IPS DF 6.9 (cell line): ENCODE measurements at places on chromosomes 1 and 21.

- no peak for DNase-seq
These were observed 33.5 kb downstream of the RXRG start for GRCh38 chr1:165411396-165411795.

DNA sequence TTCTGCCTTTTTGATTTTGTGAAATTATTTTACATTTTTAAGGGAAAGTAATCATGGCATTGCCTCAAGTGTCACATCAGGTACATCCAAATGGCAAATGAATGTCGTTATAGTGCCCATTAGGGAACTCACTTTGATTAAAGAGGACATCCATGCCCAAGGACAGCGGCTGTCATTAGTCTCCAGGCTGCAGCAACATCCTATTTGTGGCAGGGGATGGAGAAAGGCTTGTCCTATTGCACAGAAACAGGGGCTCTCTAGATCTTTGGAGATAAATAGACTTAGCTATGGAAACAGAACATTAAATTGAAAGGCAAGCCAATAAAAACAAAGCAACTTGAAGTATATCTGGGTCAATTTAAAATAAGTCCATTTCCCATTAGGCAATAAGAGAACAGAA, 439.3 kb downstream of the NEGR1 start:
- DNase-seq: no peak

DNA sequence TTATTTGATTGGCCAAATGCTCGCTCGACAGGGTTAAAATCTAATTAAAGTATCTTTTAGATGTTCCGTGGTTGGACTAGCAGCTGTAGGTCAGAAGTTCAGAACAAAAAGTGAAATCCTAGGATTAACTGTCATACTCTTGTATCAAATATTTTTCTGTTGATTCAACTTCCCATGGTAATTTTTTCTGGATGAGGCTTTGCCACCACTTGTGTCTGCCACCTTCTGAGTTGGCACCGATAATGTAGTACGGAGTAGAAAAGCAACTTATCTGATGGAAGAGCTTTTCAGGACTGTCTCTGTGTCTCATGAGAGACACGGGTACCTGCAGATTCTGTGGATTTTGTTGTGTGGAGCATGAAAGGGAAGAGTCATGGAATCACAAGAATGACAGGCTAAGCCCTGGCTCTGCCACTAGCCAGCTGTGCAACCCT, 44.6 kb upstream of the CNN3 start:
- no peak for DNase-seq

DNA sequence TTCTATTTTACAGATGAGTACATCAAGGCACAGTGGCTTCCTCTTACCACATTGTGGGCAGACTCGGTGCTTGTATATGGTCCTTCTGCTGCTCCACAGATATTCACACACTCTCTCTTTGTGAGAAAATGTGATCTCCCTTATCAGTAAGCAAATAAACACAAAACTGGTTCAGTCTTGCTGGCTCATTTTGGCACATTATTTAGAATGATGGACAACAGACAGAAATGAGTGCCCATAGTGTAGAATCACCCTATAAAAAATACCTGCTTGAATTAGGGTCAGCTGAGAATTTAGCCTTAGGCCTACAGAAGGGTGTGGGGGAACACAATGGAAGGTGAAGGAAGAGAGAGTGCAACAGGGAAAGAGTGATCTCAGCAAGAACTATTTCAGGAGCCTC, 423.1 kb downstream of the HLX start:
- no peak for DNase-seq

- no peak for DNase-seq
These were observed 4.6 kb downstream of the ALX3 start for GRCh38 chr1:110065841-110066240.

- DNase-seq: no peak
These were observed 333.6 kb downstream of the KCTD3 start for GRCh38 chr1:215900684-215901083.

- no peak for DNase-seq
These were observed 145.3 kb downstream of the TNFSF18 start for GRCh38 chr1:172905452-172905851.

DNA sequence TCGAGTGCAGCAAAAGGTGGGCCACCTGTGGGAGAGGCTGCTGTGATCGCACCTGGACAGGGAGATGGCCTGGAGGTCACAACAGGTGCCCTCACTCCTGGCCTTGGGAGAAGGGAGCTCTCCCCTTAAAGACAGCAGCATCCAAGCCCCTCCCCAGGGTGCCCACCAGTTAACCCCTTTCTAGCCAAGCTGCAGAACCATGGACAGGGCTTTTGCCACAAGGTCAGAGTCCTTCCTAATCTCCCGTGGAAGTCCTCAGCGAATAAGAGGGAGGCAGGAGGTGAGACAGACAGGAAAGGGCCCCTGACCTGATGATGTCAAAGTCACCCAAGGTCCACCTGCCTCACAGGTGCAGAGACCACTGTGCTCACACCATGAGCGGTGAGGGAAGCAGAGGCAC, 1.7 kb downstream of the CNTN2 start:
- DNase-seq: no peak

DNA sequence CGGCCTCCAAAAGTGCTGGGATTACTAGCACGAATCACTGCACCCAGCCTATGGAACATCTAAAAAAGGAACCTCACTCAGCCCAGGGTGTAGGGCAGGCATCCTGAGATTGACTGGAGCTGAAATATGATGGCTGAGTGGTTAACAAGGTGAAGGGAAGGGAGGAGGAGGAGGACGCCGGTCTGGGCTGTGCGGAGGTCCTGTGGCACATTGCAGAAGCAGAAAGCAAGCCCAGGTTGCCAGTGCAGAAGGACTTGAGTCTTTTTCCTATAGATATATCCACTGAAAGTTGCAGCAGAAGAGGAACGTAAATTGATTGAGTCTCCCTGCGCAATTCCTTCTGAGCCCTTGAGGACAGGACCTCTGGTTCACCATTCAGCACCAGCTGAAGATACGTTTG, 1.5 kb upstream of the KIF17 start:
- no peak for DNase-seq

DNA sequence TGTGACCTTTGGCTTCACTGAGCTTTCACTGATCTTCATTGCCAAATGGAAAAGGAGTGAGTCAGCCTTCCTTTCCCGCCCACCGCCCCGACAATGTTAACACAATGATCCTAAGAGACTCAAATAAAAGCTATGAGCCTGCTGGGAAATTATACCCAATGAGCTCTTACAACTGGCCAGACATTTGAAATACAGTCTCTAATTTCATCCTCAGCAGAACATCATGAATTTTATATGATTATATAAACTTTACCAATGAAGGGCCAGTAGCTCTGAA, 252.5 kb downstream of the SIPA1L2 start:
- no peak for DNase-seq

GRCh38 chr1:183892351-183892793, 87.5 kb downstream of the RGL1 start:
- no peak for DNase-seq

- DNase-seq: no peak
These were observed 30.0 kb downstream of the ZMYM4 start for GRCh38 chr1:35298464-35298863.

- DNase-seq: no peak
These were observed 53.6 kb downstream of the RHBG start for GRCh38 chr1:156422602-156423091.

DNA sequence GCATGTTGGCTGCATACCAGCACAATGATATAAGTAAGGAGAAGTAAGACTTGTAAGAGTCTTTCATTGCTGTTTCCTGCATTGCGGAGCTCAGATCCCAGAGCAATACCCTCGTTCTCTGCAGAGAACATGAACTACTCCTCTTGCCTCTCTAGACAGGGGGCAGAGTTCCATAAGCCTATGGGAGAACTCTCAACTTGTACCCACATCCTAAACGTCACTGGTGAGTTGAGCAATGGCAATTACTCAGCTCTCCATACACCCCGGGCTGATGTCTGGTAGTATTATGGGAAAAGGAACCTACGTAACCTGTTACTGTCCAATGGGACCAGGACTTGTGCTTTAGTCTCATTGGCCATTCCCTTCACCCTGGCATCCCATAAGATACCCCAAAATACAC, 27.3 kb upstream of the ZNF496 start:
- no peak for DNase-seq

GRCh38 chr1:226575436-226575720, 26.8 kb downstream of the STUM start:
- DNase-seq: no peak

DNA sequence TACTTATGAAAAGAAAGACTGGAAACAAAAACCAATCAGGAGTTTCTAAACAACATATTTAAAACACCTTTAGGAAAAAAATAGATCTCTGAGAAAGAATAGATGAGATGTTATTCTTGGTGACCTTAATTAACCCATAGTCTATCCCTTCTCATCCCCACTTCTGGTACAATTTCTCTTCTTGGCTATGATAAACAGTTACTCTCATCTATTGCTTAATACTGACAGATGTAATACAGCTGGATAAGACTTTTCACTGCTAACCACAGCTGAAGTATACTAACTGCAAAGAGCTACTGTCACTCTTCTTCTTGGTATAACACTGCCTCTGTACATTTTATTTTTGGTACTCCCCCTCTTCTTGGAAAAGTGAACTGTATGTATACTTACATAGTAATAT, 15.2 kb downstream of the EXTL2 start:
- no peak for DNase-seq

- no peak for DNase-seq
These were observed 379.8 kb downstream of the SIPA1L2 start for GRCh38 chr1:232249861-232250777.

DNA sequence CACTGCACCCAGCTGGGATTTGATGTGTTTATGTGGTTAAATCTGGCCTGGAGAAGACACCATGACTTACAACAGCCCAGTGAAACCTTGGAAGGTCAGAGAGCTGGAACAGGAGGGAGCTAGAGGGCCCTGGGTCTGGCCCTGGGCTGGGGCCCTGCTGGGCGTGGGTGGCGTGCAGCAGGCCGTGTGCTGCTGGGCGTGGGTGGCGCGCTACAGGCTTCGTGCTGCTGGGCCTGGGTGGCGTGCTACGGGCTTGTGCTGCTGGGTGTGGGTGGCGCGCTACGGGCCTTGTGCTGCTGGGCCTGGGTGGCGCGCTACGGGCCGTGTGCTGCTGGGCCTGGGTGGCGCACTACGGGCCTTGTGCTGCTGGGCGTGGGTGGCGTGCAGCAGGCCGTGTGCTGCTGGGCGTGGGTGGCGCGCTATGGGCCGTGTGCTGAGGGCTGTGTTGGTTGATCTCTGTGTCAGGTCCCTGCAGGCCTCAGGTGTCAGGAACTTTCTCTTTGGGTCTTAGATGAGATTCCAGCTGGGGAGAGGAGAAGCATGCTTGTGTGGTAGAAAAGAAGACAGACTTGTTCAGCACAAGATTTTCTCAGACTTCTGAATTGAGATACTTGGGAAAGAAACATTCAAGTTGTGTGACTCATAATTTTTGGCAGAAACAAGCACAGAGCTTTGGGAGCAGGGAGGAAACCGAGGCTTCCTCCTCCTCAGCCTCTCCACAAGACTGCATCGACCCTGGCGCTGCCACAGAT, 66.0 kb downstream of the COL18A1 start:
- DNase-seq: no peak

GRCh38 chr1:42767510-42768000, 506 bp downstream of the C1orf50 start:
- no peak for DNase-seq

DNA sequence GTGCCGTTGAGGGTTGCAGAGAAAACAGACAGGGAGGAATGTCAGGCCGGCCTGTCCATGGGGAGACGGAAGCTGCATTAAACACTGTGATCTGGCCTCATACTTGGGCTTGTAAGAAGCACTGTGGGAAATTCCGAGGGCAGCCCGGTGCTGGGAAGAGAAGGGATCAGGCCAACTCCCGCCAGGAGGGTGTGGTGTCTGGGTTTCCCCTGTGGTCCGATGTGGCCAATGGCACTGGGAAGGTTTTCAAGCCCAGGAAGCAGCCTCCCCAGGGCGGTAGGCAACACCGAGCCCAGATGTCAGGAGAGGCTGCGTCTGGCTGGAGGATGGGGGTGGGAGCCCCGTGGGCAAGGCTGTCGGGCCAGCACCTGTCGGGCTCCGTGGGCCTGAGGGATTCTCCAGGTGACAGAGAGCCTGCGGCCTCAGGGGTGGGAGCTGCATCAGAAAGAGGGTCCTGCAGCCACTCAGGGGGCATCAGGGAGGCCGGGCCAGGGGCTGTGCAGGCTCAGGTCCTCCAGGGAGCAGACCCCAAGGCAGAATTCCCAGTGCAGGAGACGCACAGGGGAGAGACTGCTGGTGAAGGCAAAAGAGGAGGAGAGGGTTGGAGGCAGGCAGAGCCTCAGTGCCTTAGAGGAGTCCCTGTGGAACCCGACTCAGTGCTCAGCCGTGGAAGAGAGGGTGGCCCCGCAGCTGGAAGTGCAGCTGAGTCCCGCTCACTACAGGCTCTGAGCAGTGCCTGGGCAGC, 8.4 kb downstream of the UBASH3A start:
- no peak for DNase-seq

- DNase-seq: no peak
These were observed 11.6 kb upstream of the GJA9 start for GRCh38 chr1:38892976-38893375.

DNA sequence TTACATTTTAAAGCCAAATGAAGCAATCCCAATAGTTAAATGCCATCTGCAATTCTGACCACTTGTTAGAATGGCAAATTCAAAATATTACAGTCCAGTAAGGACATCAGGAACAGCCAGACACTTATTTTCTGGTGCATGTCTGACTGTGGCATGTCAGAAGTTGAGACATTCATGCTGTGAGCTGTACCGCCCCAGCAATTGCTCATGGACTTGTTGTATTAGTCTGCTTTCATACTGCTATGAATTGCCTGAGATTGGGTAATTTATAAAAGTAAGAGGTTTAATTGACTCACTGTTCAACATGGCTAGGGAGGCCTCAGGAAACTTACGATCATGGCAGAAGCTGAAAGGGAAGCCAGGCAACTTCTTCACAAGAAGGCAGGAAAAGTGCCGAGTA, 19.1 kb downstream of the DDAH1 start:
- DNase-seq: no peak

GRCh38 chr1:47938520-47938919, 58.7 kb downstream of the TRABD2B start:
- DNase-seq: no peak

- no peak for DNase-seq
These were observed 81.4 kb downstream of the TGFBR3 start for GRCh38 chr1:91804546-91805023.

- DNase-seq: no peak
These were observed 4.5 kb upstream of the ZZZ3 start for GRCh38 chr1:77686796-77687518.

GRCh38 chr1:65359888-65360287, 50.5 kb downstream of the DNAJC6 start:
- no peak for DNase-seq

- DNase-seq: no peak
These were observed 246.1 kb upstream of the DUSP10 start for GRCh38 chr1:221987860-221988520.
